ENCODE measurements at places on chromosomes 3 and 15.

GRCh38 chr3:171935261-171936123, 92.3 kb downstream of the TMEM212 start:
- DNase-seq, result no peak

DNA sequence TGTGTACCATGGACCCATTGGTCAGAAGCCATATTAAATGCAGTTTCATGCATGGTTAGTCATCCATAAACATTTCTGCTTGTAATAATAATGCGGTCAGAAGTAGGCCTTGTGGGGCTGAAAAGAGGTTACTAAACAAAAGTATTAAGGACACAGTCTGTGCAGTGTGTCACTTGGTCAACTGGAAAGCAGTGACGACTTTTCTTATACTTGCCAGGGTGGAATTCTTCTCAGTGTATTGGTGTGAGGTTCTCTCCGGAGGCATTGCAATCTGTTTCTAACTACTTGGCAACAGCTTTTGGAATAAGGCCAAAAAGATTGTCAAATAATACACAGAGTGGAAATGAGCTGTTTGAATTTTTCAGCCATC, 46.8 kb downstream of the CHL1 start:
- no peak for DNase-seq

DNA sequence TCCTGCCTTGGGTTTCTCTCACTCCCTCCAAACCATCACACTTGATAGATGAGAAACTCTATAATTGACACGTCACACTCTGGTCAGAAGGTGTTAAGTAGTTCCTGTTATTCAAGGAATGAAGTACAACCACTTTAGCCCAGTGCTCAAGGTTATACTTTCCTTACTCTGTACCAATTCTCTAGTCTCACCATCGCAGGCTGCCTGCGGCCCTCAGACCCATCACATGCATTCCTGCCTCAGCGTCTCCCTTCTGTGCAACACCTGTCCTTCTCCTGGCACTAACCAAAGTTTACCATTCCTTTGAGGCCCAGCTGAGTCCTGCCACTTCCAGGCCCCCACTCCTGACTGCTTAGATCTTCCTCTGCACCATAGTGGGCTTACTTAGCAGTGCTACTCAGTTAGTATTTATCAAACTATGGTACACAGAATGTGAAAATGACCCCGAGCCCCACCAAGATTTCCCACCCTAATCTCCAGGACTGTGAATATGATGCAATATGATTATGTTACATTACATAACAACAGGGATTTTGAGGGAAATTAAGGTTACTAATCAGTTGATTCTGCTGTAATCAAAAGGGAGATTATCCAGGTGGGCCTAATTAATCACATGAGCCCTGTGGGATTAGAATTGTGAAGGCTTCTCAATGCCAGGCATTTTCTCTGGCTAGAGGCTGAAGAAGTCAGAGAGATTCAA, 36.2 kb downstream of the SPINK8 start:
- no peak for DNase-seq

DNA sequence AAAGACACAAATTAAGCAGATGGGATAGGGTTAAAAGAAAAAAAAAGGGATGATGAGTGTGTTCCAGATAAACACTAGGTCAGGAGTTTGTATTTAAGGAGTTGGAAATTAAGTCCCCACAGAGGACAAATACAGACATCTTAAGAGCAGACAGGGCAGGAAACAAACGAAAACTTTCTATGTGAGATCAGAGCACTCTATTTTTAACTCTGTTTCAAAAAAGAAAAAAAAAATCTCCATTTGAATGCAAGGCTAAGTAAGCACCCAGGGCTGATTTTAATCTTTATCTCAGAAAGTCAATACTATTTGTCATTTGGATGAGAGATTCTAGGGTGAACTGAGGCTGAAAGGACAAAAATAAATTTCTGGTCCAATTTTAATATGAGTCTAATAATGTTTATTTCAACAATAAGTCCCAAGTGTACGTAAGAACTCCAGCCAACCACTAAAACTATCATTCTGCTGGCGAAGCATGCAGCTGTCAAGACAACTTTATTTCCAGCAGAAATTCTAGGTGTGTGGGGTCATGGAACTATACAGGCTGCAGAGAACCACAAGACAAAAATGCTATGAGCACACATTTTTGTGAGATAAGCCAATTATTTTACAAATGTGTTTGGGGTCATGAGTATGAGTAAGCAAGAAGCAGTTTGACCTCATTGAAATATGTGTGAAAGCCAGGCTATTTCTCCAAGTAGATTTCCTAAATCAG, 186.1 kb downstream of the FMN1 start:
- DNase-seq, result no peak

DNA sequence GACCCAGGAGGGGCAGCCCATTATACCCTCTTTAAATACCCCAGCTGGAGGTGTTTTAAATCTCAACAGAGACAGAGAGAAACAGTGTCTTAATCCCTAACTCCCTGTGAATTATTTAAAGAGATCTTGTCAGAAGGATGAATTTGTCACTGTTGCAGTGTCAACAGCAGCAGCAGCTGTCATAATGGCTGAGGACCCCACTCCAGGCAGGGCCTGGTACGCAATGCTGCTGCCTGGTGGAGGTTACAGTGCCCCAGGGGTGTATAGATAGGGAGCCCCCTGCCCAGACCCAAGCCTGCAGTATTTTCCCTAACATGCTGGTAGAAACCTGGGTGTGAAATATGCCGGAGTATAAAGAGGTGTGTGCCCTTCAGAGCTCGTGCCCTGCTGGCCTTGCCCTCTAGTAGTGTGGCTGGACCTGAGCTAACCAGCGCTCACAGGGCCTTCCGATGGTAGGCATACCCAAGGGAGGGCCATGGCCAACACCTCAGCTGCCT, 143.0 kb downstream of the EPHB1 start:
- no peak for DNase-seq

DNA sequence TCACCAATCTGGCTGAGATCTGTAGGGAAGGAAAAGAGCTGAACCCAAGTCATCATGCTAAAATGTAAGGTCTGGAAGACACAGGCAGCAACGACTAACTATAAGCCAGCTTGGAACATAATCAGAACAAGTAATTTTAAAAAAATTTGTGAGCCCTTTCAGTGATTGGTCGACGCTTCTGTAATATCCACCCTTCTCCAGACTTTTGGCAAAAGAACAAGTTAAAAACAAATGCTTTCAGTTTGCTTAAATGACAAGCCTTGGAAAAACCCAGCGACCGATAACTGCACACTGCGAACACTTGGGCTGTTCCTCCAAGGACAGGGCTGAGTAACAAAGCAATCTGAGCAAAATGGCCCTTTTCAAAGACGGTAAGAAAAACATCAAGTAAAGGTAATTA, 49.6 kb downstream of the PCSK6 start:
- DNase-seq, result no peak

GRCh38 chr15:48730506-48730905, 80.4 kb downstream of the CEP152 start:
- DNase-seq, result no peak

- DNase-seq, result no peak
Measured at GRCh38 chr3:194315965-194316361, 35.2 kb downstream of the CPN2 start.

DNA sequence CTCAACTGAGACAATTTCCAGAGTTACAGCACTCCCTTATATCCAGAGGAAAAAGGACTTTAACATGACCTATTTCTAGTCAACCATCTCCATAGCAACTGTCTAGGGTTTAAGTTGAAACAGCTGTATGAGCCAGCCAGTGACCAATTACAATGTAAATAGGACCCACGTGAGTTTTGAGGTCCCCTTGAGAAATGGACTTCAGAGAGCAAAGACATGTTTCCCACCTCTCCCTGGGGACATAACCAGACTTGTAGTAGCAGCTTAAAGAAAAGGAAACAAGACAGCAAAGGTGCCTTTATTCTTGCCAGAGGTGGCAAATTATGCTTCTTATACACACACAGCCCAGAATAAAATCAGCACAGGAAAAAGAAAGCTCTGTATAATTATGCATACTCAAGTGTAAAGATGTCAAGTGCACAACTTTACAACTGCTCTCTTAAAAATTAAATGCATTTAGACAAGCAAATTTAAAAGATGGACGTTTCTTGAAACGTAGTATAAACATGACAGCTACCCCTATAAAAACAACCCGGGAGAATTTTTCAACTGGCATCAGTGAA, 40.2 kb downstream of the SUMF1 start:
- DNase-seq, result no peak

GRCh38 chr15:41972253-41973242, at the start of gene EHD4:
EHD4 (minus strand) TSS chr15:41972557; CDS start chr15:41972494, 63 bp downstream.
- peak; percentile 99 for DNase-seq

Measured in ureter (tissue), 1 donor.